ENCODE measurements at places on chromosomes 11 and 22.
A peak's percentile ranks its signal among the peaks of the same experiment; 100 is the strongest.

DNA sequence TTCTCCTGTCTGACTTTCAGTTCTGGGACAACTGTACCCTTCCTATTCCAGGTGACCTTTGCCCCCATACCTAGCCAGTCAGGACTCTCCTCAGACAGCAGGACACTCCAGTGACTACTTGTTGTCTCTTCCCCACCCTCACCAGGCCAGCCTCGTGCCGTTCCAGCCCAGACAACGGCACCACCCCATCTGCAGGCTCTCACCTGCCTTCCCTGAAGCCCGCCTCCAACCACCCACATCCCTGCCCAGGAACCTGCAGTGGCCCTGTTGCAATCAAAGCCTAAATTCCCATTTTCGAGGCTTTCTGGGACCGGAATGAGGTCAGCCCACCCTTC is 3.7 kb downstream of the IL2RB start:
- no peak for DNase-seq
- no peaks in the 10 kb centered on the region for H3K36me3 ChIP-seq

DNA sequence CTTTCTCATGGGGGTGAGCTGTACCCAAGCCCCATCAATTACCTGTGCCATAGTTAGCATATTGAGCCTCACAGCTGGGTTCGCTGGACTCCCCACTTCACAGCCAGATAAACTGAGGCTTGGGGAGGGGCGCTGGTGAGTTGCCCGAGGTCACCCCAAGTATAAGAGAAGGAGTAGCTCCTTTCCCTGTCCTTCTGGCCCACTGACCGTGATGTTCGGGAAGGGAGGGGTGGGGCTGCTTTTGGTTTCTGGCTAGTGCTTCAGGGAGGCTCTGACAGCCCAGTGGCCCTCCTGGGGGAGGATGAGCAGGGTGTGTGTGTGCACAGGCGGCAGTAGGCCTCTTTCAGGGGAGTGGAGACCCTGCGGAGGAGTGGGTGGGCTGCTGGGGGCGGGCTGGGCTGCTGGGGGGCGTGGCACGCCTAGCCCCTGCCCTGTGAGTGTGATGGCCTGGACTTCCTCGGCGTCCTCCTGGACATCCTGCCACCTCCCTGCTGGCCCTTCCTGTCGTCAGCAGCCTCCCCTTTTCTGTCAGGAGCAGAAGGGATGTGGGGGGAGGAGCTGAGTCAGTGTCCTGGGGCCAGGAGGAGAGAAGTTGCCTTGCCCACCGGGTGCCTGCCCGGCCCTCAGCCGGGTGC is 50.3 kb downstream of the TRIOBP start:
- no peaks in the 10 kb centered on the region for H3K36me3 ChIP-seq
- H3K27ac ChIP-seq: peak overlapping the region; percentile 89
- peak; percentile 56 for DNase-seq
- H3K4me1 ChIP-seq: no peaks in the 10 kb centered on the region
- H3K27me3 ChIP-seq: no peaks in the 10 kb centered on the region

DNA sequence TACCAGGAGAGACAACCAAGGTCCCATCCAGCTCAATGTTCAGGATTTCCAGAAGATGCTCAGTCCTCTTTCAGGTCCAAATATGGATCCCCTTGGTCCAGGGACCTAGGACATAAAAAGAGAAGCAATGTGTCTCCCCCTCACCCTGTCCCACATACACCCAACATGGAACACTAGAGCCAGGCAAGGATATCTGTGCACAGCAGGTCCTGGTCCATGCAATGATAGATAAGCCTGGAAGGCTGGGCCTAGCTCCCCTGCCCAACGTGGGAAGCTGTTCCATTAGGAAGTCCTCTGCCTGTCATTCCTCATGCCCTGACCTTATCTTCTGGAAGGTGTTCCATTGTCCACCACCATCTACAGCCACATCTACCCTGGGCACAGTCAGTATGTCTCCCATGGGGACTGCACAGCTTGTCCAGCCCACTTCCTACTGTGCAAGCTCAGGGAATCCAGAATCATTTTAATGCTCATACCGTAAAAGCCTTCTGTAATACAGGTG is 1434.8 kb downstream of the TBC1D22A start:
- no peak overlapping the region for H3K4me3 ChIP-seq
- H3K27me3 ChIP-seq: no peaks in the 10 kb centered on the region
- no peaks in the 10 kb centered on the region for H3K36me3 ChIP-seq
- H3K27ac ChIP-seq: no peak overlapping the region
- no peaks in the 10 kb centered on the region for H3K4me1 ChIP-seq
- no peak for DNase-seq

- no peak overlapping the region for H3K4me3 ChIP-seq
- H3K27me3 ChIP-seq: no peaks in the 10 kb centered on the region
- H3K27ac ChIP-seq: no peak overlapping the region
- DNase-seq: no peak
- no peaks in the 10 kb centered on the region for H3K4me1 ChIP-seq
Measured at GRCh38 chr11:63020671-63021291, 5.1 kb upstream of the SLC22A8 start.

- no peak for DNase-seq
- H3K4me3 ChIP-seq: no peak overlapping the region
- H3K27me3 ChIP-seq: no peaks in the 10 kb centered on the region
- peak overlapping the region; percentile 34 for H3K27ac ChIP-seq
- H3K4me1 ChIP-seq: no peaks in the 10 kb centered on the region
Measured at GRCh38 chr22:42938976-42939375, 76.0 kb downstream of the PACSIN2 start.

DNA sequence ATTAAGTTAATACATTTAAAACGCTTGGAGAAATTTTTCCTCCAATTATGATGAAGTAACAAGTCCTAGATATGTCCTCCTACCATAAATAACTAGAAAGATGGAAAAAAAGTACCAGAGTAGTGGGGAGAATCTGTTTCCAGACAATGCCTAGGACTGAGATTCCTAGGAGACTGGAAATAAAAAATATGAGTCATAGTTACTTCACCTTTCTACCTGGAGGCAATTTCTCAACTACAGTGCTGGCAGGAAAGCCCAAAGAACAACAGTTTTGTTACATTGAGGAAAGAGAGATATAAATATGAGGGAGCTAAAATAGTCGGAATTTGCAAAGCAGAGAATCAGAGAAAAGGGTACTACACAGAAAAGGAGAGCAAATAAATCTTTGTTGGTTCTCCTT is 202.1 kb upstream of the ARHGAP42 start:
- DNase-seq: no peak
- no peaks in the 10 kb centered on the region for H3K27me3 ChIP-seq
- no peak overlapping the region for H3K27ac ChIP-seq
- H3K4me3 ChIP-seq: no peak overlapping the region

DNA sequence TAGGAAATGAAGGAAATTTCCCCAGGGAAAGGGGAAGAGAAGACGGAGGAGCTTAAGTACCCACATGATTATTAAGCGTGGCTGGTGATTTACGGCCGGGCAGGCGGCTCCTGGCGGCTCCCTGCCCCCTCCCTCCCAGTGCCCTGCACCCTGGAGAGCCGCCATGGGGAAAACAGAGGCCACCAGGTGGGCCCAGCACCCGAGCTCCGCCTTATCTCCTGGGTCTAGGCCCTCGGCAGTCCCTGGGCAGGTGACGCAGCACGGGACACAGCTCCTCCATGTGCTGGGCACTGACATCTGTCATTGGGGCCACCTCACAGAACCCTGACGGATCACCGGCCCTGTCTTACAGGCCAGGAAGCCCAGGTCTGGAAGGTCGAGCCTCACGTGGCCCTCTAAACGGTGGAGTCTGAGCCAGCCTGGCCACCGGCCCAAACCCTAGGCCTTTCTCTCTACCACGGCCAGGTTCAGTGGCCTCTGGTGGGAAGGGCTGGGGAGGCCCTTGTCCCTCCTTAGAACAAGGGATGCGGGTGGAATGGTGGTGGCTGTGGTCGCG is 60.2 kb upstream of the PPARA start:
- H3K36me3 ChIP-seq: peaks cover 22% of the 10 kb centered on the region
- peaks cover 90% of the 10 kb centered on the region for H3K4me1 ChIP-seq
- H3K27me3 ChIP-seq: no peaks in the 10 kb centered on the region

GRCh38 chr11:10778217-10778970 is 27.3 kb downstream of the CTR9 start:
- H3K27me3 ChIP-seq: no peaks in the 10 kb centered on the region
- H3K4me1 ChIP-seq: no peaks in the 10 kb centered on the region
- no peak overlapping the region for H3K27ac ChIP-seq

GRCh38 chr11:7871056-7871455 is 60.0 kb downstream of the OR10A6 start:
- no peak overlapping the region for H3K27ac ChIP-seq
- no peaks in the 10 kb centered on the region for H3K27me3 ChIP-seq
- H3K4me3 ChIP-seq: no peak overlapping the region

DNA sequence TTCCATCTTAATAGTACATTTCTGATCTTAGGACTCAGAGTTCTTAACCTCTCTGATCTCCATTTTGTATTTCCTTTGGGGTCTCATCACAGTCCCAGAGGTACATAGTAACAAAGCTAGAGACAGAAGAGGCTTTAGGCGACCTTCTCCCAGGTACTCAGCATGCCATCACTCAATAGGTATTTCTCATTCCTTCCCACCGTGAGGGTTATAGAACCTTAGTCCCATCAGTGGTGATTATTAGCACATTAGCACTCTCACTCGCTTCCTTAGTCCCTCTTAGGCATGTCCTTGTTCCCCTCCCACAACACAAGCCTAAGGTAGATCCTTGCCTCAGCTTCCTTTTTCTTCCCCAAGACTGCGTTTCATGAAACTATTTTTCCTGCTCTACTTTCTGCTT is 14.7 kb downstream of the SWAP70 start:
- no peaks in the 10 kb centered on the region for H3K36me3 ChIP-seq
- no peak overlapping the region for H3K27ac ChIP-seq
- peaks cover 9% of the 10 kb centered on the region for H3K4me1 ChIP-seq
- DNase-seq: no peak
- H3K27me3 ChIP-seq: no peaks in the 10 kb centered on the region

GRCh38 chr11:61718046-61718531 is 34.3 kb upstream of the MYRF start:
- DNase-seq: no peak
- no peaks in the 10 kb centered on the region for H3K4me1 ChIP-seq
- H3K36me3 ChIP-seq: no peaks in the 10 kb centered on the region
- no peaks in the 10 kb centered on the region for H3K27me3 ChIP-seq
- H3K4me3 ChIP-seq: peak overlapping the region; percentile 9

DNA sequence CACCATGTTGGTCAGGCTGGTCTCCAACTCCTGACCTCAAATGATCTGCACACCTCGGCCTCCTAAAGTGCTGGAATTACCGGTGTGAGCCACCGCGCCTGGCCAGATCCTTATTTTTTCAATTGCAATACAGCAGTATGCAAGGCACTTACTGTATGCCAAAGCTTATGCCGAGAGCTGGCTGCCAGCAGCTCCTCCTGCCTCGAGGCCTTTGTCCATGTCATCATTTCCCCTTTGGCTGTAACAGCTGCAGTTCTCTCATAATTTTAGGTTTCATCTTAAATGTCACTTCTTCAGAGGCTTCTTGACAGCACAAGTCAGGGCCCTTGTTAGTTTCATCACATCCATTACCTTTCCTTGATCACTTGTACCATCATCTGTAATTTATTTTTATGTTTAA is 1.5 kb upstream of the SREBF2 start:
- H3K4me1 ChIP-seq: peaks cover 12% of the 10 kb centered on the region
- DNase-seq: no peak
- no peaks in the 10 kb centered on the region for H3K27me3 ChIP-seq
- H3K36me3 ChIP-seq: no peaks in the 10 kb centered on the region

GRCh38 chr11:121610706-121611105 is 157.9 kb upstream of the SORL1-AS1 start:
- no peak for DNase-seq
- no peaks in the 10 kb centered on the region for H3K36me3 ChIP-seq
- no peak overlapping the region for H3K27ac ChIP-seq
- H3K4me3 ChIP-seq: no peak overlapping the region
- no peaks in the 10 kb centered on the region for H3K4me1 ChIP-seq
- no peaks in the 10 kb centered on the region for H3K27me3 ChIP-seq

GRCh38 chr11:133323354-133323753 is 208.9 kb downstream of the OPCML start:
- H3K4me3 ChIP-seq: no peak overlapping the region
- no peak overlapping the region for H3K27ac ChIP-seq
- no peaks in the 10 kb centered on the region for H3K4me1 ChIP-seq
- no peaks in the 10 kb centered on the region for H3K36me3 ChIP-seq

GRCh38 chr11:57792060-57792541 is 30.5 kb downstream of the CTNND1 start:
- peaks cover 31% of the 10 kb centered on the region for H3K36me3 ChIP-seq
- H3K27me3 ChIP-seq: no peaks in the 10 kb centered on the region
- H3K27ac ChIP-seq: peak overlapping the region; percentile 76
- H3K4me3 ChIP-seq: no peak overlapping the region

DNA sequence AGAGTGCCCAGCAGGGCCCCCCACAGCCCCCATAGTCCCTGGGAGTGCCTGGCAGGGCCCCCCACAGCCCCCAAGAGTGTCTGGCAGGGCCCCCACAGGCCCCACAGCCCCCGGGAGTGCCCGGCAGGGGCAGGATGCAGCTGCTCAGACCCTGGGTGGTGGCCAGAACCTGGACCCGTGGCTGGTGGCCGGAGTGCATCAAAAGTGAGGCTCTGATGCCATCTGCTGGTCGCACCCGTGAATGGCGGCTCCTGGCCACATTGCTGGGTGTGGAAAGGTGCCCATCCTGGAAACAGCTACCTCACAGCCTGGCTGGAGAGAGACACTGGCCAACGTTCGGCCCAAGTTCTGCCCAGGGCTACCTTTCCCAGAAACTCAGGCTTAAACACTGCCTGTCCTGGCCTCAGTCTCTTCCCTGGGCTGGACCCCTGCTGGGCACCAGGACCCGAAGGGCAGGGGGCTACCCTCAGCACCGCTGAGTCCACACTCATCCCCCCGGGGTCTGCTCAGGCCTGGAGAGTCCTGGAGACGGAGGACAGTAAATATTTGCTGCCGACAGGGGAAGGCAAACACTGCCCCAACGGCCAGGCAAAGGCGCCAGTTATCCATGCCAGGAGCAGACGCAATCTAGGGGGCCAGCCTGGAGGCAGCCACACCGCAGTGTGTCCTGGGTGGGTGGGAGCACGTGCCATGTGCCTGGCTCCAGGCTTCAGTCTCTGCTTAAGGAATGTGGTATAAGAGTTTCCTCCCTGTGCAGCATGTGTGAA is 4.4 kb downstream of the INS start:
- H3K36me3 ChIP-seq: no peaks in the 10 kb centered on the region
- no peak overlapping the region for H3K27ac ChIP-seq
- peaks cover 2% of the 10 kb centered on the region for H3K4me1 ChIP-seq
- no peaks in the 10 kb centered on the region for H3K27me3 ChIP-seq
- no peak for DNase-seq

DNA sequence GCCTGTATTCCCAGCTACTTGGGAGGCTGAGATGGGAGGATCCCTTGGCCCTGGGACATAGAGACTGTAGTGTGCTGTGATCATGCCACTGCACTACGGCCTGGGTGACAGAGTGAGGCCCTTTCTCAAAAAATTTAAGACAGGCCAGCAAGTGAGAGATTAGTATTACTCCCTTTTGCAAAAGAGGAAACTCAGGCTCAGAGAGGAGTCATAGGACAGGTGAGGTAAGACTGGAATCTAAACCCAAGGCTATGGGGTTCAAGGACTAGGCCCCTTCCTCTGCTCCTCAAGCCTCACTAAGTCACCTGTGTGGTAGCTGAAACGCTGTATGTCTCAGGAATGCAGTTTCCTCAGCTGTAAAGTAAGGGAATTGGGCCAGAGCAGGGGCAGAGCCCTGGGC is 1.6 kb upstream of the P2RY2 start:
- H3K36me3 ChIP-seq: no peaks in the 10 kb centered on the region
- no peak for DNase-seq
- no peak overlapping the region for H3K4me3 ChIP-seq
- H3K4me1 ChIP-seq: peaks cover 6% of the 10 kb centered on the region
